GM18507 (cell line): ENCODE measurements at places on chromosomes 6 and 20.

DNA sequence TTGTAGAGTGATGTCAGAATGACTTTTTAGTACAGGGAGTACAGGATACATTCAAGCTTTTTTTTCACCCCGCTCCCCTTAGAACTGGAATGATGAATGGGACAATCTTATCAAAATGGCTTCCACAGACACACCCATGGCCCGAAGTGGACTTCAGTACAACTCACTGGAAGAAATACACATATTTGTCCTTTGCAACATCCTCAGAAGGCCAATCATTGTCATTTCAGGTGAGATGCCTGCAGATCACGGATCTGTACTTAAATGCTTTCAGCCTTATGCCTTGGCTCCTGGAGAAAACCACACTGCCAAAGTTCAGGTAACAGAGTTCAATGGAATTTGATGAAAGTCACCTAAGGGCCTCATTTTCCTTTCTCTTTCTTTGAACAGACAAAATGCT, 8.5 kb downstream of the TNFAIP3 start:
- DNase-seq, result no peak

- no peak for DNase-seq
Measured at GRCh38 chr20:11222243-11222642, 548.4 kb upstream of the JAG1 start.

- DNase-seq, result no peak
Measured at GRCh38 chr6:158030380-158031300, 49.0 kb downstream of the SYNJ2 start.

- DNase-seq, result no peak
Measured at GRCh38 chr6:74534465-74535211, 671.2 kb downstream of the COL12A1 start.

GRCh38 chr6:2773449-2773848, 8.3 kb downstream of the WRNIP1 start:
- no peak for DNase-seq

- DNase-seq, result no peak
Measured at GRCh38 chr20:1934721-1935573, 39.7 kb downstream of the SIRPA start.

GRCh38 chr6:84809455-84809854, 45.1 kb upstream of the TBX18 start:
- no peak for DNase-seq

DNA sequence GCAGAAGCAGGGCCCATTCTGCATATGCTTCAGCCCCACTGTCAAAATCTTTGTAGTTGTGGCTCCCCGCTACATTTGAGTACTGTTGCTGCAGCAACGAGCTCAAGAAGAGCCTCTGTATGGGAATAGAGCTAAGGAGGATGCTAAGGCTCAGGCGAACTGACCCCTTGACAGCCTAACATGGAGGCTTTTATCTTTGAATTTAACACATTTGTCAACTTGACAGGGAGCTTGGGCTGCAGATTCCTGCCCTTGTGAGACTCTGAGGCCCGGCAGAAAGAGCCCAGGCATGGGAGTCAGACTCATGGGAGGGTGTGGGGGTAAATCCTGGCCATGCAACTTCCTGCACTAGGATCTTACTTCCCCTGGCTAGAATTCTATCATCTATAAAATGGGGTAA, 278.7 kb upstream of the CITED2 start:
- DNase-seq, result no peak

GRCh38 chr20:19932170-19932667, 84.9 kb upstream of the NAA20 start:
- DNase-seq, result no peak

DNA sequence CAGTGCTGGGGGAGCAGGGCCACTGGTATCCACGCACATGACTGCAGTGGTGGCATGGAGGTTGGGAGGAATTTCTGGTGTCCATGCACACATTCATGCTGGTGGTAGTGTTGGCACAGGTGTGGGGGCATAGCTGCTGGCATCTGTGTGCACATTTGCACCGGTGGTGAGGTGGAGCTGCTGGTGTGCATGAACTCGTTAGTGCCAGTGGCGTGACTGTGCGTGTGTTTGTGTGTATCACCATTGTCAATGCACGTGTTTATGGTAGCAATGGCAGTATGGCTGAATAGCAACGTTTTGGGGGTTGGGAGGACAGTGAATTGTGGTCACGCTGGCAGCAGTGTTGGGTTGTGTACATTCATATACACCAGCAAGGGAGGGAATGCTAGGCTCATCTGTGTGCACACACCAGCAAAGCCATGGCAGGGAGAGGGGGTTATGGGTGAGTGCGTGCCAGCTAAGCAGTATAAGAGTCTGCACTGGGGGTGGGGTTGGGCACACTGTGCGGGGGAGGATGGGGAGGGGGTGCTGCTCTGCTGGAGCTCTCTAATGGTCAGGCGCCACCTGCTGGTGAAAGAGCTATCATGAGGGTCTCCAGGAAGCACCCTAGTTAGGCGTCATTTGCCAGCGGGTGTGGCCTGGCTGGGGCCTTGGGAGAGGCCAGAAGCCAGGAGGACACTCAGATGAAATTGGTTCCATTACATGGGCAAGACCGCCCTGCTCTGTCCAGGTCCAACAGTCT, 626.1 kb upstream of the ID4 start:
- no peak for DNase-seq

- DNase-seq, result no peak
Measured at GRCh38 chr6:73873081-73873480, 177.1 kb downstream of the CD109 start.

DNA sequence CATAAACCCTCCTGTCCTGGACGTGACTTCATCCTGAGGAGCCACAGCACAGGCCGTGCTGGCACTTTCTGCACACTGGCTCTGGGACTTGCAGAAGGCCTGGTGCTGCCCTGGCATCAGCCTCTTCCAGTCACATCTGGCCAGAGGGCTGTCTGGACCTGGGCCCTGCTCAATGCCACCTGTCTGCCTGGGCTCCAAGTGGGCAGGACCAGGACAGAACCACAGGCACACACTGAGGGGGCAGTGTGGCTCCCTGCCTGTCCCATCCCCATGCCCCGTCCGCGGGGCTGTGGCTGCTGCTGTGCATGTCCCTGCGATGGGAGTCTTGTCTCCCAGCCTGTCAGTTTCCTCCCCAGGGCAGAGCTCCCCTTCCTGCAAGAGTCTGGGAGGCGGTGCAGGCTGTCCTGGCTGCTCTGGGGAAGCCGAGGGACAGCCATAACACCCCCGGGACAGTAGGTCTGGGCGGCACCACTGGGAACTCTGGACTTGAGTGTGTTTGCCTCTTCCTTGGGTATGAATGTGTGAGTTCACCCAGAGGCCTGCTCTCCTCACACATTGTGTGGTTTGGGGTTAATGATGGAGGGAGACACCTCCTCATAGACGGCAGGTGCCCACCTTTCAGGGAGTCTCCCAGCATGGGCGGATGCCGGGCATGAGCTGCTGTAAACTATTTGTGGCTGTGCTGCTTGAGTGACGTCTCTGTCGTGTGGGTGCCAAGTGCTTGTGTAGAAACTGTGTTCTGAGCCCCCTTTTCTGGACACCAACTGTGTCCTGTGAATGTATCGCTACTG, 22.0 kb upstream of the PYGB start:
- no peak for DNase-seq

DNA sequence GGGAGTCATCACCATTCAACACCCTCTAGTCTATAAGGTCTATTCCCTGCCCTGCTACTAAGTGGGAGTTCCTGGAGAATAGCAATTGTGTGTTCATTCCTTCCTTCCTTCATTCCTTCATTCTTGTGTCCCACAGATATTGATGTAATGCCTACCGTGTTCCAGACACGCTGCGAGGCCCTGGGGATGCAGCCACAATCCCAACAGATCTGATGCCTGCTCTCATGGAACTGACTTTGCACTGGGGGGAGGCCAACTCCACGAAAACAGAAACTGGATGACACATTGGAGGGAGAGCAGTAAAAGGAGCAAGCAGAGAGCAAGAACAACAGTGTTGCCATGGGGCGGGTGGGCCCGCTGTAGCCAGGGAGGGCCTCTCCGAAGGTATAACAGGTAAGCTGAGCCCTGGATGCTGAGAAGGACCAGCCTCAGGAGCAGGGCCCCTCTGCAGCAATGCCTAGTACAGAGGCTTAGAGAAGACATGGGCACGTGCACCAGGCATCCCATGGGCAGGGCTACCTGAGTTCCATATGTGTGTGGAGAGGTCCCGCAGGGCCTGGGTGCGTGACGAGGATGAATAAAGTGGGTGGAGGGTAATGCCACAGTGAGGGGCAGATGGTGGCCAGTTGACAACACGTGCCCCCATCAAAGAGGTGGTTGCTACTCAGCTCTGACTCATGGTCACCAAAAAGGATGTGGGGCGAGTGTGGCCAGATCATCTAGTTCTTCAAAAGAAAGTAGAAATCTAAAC, 173.9 kb downstream of the NFATC2 start:
- DNase-seq, result no peak

GRCh38 chr6:44500074-44500473, 112.6 kb downstream of the CDC5L start:
- no peak for DNase-seq

GRCh38 chr20:19897891-19898290, 119.3 kb upstream of the NAA20 start:
- DNase-seq, result no peak

DNA sequence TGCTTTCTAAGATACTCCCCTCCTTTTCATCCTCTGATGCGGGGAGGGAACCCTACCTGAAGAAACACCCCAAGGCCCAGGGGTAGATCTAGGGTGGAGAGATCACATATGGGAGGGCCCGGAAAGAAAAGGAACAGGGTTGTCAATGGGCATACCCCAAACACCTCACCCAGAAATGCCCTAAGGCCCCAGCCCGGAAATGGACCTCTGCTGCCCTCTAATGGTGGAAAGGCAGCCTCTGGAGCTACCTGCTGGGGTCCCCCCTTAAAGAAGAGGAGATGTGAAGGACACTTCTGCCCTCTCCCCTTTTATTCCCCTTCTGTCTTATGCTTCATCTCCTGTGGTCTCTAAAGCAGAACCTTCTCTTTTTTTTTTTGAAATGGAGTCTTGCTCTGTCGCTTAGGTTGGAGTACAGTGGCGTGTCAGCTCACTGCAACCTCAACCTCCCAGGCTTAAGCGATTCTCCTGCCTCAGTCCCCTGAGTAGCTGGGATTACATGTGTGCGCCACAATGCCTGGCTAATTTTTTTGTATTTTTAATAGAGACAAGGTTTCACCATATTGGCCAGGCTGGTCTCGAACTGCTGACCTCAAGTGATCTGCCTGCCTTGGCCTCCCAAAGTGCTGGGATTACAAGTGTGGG, 458 bp upstream of the ARMC12 start:
- DNase-seq, result no peak

- no peak for DNase-seq
Measured at GRCh38 chr20:21701171-21701876, 4.1 kb upstream of the PAX1 start.

DNA sequence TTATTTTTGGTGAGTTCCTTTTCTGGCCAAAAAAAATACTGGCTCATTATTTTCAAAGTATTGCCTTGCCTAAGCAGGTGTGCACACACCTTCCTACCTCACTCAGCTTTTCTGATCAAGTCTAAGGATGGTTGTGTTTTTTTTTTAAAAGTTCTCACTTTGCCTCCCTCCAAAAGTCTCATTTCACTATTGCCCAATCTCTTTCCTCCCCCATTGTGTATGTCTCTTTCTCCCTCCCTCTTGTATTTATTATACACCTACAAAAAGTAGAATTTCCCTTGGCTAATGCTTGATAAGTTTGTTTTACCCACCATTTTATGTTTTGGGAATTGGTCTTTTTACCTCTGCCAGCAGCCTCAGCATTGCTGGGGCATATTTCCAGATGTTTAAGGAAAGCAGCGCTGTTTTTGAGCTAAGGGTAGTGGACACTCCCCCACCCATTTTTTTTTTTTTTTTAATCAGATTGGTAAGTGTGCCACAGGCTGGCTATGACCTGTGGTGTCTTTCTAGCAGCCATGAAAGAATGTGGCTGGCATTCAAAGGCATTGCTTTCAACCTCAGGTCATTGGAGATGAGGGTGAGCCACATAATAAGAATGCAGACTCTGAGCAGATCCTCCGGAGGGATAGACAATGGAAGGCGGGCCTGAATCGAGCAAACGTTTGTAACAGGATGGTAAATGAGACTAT, 668.6 kb downstream of the UTRN start:
- no peak for DNase-seq

GRCh38 chr6:117329926-117330325, 64.6 kb downstream of the VGLL2 start:
- no peak for DNase-seq

- no peak for DNase-seq
Measured at GRCh38 chr6:153129873-153130514, 1.1 kb downstream of the RGS17 start.

DNA sequence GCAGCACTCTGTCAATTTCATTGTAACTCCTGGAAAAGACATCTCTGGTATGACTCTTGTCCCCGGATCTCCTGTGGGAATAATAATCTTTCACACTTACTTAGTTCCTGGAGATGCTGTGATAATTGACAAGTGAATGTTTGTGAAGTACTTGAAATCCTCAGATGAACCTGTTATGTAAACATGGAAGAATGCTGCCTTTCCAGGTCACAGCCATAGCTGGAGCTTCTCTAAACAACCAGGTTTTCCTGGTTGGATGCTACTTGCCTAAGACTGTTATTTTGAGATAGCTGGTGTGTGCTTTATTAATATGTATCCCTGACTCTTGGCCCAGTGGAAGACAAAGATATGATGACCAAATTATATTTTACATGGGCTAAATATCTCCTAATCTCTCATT, 228.6 kb downstream of the KCNQ5 start:
- no peak for DNase-seq
